H9 (cell line): ENCODE measurements at places on chromosomes 12 and 14. TPM values are rescaled to one million over a fixed set of nuclear protein-coding genes. Genes with fewer than 3 reads are reported as not detected.

GRCh38 chr12:113016796-113017195, 38.5 kb downstream of the OAS2 start:
- H3K4me1 ChIP-seq = no peaks in the 10 kb centered on the region
- peaks cover under 1% of the 10 kb centered on the region; the same call in 1 of the 2 replicates for H3K36me3 ChIP-seq
- no peak overlapping the region for H3K4me3 ChIP-seq
- no peaks in the 10 kb centered on the region for H3K27me3 ChIP-seq

GRCh38 chr12:104285740-104286515, 17.6 kb upstream of the EID3 start:
- no peaks in the 10 kb centered on the region for H3K27me3 ChIP-seq
- H3K27ac ChIP-seq = no peak overlapping the region
- peaks cover 3% of the 10 kb centered on the region; the same call in 1 of the 2 replicates for H3K36me3 ChIP-seq
- no peak for DNase-seq
- H3K4me3 ChIP-seq = no peak overlapping the region
- peaks cover 8% of the 10 kb centered on the region; the same call in 1 of the 2 replicates for H3K4me1 ChIP-seq

- no peaks in the 10 kb centered on the region for H3K4me1 ChIP-seq
- no peaks in the 10 kb centered on the region for H3K27me3 ChIP-seq
- no peak overlapping the region for H3K27ac ChIP-seq
- no peak for DNase-seq
- H3K4me3 ChIP-seq = no peak overlapping the region
Observed at GRCh38 chr14:38727731-38728130, 375.3 kb downstream of the SEC23A start.

DNA sequence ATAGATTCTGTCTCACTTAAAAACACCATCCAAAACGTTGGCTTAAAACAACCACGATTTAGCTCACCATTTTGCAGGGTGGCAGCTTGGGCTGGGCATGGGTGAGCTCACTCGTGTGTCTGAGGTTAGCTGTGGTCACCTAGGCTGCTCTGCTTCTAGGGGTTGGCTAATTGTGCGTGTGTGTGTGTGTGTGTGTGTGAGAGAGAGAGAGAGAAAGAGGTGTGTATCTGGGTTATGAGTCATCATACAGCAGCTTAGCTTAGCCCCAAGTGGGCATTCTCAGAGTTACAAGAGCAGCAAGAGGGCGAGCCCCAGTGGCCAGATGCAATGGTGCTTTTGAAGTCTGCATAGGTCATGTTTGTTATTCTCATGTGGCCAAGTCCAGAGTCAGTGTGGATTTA, 6.0 kb downstream of the FBXW8 start:
- H3K36me3 ChIP-seq = peaks cover 2% of the 10 kb centered on the region; the same call in 1 of the 3 replicates
- no peak for DNase-seq
- no peaks in the 10 kb centered on the region for H3K4me1 ChIP-seq

TAS2R42 gene
- total RNA-seq = not detected in 2 replicates

DNA sequence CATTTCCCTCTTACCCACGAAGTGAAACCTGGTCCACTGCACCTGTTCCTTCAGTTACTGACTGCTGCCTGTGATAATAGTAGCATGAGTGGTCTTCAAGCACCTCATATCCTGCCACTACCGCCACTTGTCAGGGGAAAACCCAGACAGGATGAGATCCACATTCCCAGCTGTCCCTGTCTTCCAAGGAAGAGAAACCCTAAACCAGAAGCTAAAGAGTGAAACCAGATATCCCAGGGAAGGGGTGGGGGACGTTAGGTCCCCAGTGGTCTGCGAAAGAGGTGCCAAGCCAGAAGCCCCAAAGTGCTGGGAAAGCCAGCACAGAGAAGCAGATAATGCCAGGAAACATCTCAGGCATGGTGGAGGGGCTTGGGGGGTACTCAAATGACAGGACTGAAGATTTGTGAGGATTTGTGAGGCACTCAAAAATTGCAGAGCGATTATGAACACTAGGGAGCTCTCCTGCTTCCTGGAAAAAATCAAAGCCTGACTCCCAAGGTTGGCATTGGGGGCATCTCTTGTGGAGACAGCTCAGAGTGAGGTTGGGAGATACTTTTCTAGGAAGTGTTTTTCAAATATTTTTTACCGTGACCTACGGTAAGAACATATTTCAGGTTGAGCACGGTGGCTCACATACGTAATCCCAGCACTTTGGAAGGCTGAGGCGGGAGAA, 77.9 kb downstream of the TMEM30B start:
- no peak overlapping the region for H3K4me3 ChIP-seq
- peaks cover 5% of the 10 kb centered on the region; the same call in 1 of the 2 replicates for H3K4me1 ChIP-seq
- no peaks in the 10 kb centered on the region for H3K27me3 ChIP-seq
- H3K36me3 ChIP-seq = no peaks in the 10 kb centered on the region
- peak; percentile 32 for DNase-seq
- no peak overlapping the region for H3K27ac ChIP-seq

DNA sequence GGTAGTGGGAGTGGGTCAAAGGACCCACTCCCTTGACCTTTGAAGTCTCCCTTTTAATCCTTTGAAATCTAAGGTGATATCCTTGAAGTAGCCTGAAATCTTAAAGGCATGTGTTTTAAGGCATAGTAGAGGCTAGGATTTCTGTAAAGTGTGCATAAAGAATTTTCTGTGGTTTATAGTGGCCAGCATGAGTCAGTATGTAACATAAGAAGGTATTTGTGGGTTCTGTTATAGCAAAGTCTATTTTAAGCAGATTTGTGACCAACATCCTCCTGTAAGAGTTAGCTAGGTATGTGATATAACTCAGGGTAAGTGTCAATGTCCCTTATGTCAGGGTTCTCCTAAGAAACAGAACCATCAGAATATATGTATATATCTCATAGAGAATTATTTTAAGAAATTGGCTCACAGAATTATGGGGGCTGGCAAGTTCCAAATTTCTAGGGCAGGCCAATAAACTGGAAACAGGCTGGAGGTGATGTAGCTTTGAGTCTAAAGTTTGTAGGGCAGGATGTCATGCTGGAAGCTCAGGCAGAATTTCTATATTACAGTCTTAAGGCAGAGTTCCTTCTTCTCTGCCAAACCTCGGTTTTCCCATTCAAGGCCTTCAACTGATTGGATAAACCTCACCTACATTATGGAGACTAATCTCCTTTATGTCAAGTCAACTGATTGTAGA, 18.7 kb upstream of the EPYC start:
- no peak overlapping the region for H3K27ac ChIP-seq
- no peaks in the 10 kb centered on the region for H3K4me1 ChIP-seq
- H3K4me3 ChIP-seq = no peak overlapping the region
- no peaks in the 10 kb centered on the region for H3K36me3 ChIP-seq
- no peaks in the 10 kb centered on the region for H3K27me3 ChIP-seq

EXOC5 gene
- total RNA-seq = 92.9 and 97.4 TPM in 2 replicates

DNA sequence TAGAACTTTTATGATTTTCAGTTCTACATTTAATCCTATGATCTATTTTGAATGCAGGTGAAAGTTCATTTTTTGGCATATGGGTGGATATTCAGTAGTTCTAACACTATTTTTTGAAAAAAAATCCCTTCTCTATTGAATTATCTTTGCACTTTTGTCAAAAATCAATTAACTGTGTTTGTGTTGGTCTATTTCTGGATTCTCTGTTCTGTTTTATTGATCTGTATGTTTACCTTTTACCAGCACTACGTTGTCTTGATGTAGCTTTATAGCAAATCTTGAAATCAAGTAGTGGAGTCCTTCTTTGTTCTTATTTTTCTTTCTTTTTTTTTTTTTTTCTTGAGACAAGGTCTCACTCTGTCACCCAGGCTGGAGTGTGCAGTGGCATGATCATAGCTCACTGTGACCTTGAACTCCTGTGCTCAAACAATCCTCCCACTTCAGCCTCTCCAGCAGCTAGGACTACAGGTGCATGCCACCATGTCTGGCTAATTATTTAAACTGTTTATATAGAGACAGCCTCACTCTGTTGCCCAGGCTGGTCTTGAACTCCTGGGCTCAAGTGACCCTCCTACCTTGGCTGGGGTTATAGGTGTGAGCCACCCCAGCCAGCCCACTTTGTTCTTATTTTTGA, 31.9 kb downstream of the SLC39A9 start:
- DNase-seq = no peak
- no peaks in the 10 kb centered on the region for H3K27me3 ChIP-seq
- no peaks in the 10 kb centered on the region for H3K4me1 ChIP-seq

GRCh38 chr12:5650829-5651461, 219.0 kb downstream of the NTF3 start:
- peaks cover 3% of the 10 kb centered on the region; the same call in 1 of the 2 replicates for H3K4me1 ChIP-seq
- no peaks in the 10 kb centered on the region for H3K36me3 ChIP-seq
- H3K4me3 ChIP-seq = no peak overlapping the region
- H3K27me3 ChIP-seq = no peaks in the 10 kb centered on the region
- no peak for DNase-seq

OR6C2 gene
- not detected in 2 replicates for total RNA-seq

DNA sequence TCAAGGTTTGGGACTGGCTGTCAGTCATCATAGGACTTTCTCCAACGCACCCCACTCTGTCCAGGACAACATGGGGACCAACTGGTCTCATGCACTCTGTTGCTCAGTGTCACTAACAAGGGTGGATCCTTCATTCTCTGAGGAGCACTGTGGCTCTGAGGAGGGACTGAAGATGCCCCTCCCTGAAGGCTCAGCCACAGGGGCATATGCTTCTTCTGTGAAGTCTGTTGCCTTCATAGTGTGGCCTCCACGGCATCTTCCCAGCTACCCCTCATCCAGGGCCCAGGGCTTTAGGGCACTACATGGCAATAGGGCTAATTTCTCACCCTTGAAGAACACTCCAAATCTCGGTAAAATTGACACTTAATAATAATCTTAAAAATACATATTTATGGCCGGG, 14.3 kb upstream of the IFI27L2 start:
- no peaks in the 10 kb centered on the region for H3K27me3 ChIP-seq
- H3K4me1 ChIP-seq = peaks cover 4% of the 10 kb centered on the region; the same call in 1 of the 2 replicates
- H3K4me3 ChIP-seq = no peak overlapping the region
- no peaks in the 10 kb centered on the region for H3K36me3 ChIP-seq

OLR1 gene
- total RNA-seq = not detected in 2 replicates

DNA sequence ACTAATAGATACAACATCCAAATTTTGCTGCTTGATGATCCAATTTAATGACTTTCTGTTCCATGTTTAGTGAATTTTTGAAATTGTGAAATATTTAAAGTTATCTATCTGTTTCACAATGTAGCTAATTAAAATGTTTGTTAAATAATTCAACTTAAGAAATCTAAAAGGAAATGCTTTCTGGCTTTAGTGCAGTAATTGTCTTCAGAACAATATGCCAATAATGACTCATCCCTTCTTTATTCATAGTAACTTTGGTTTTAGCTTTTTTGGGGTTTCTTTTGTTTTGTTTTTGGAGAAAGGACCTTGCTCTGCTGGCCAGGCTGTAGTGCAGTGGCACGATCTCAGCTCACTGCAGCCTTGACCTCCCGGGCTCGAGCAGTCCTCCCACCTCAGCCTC, 479.2 kb upstream of the RGS6 start:
- no peak for DNase-seq
- no peak overlapping the region for H3K4me3 ChIP-seq
- peaks cover 5% of the 10 kb centered on the region for H3K36me3 ChIP-seq
- H3K27ac ChIP-seq = no peak overlapping the region
- no peaks in the 10 kb centered on the region for H3K4me1 ChIP-seq

KCNH3 gene
- total RNA-seq = 0.26 and 0.39 TPM in 2 replicates

GRCh38 chr14:23564181-23564812, 3.3 kb downstream of the AP1G2 start:
- no peak for DNase-seq
- peak overlapping the region; percentile 6; the same call in 1 of the 2 replicates for H3K4me3 ChIP-seq
- no peak overlapping the region for H3K27ac ChIP-seq
- peaks cover 62% of the 10 kb centered on the region for H3K36me3 ChIP-seq
- no peaks in the 10 kb centered on the region for H3K27me3 ChIP-seq

GRCh38 chr12:42585841-42586216, 3.7 kb downstream of the PRICKLE1 start:
- no peak for DNase-seq
- peaks cover 12% of the 10 kb centered on the region; the same call in 1 of the 2 replicates for H3K27me3 ChIP-seq
- no peak overlapping the region for H3K4me3 ChIP-seq

DNA sequence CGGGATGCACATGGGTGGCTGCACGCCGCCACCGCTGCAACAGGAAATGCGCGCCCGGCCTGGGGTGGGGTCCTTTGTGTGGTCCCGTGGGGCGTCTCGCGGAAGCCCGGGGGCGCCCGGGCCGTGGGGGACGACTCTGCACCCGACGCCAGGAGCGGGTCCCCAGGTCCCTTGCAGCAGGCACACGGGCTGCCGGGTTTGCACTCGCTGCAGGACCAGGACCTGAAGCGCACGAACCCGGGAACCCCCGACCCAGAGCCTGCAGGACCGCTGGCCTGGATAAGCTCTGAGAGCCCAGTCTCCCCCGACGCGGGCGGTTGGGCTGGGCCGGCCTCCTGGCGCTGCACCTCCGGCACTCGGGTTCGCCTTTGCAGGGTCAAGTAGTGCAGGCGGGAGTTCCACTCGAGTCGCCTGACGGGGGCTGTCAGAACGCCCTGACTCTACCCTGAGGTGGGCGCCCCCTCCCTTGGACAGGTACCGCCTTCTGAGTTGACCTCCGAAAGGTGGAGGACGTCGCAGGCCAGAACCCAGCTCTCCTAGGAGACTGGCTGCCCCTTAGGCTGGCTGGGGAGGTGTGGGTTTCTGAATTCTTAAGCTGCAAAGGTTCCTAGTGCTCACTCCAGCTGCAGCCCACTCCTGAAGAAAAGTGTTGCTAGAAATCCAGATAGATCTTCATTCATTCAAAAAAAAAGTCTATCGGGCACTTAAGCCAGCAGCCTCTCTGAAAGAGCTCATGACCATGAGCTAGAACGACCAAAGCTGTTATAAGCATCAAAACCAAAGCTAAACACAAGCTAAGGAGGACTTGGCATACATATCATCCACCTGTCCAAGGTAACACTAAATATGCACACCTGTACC, 68.0 kb downstream of the RNF34 start:
- H3K27me3 ChIP-seq = no peaks in the 10 kb centered on the region
- DNase-seq = peak; percentile 81
- H3K4me3 ChIP-seq = peak overlapping the region; percentile 69; the same call in 2 of the 3 replicates
- peaks cover 3% of the 10 kb centered on the region; the same call in 2 of the 3 replicates for H3K36me3 ChIP-seq
- H3K27ac ChIP-seq = no peak overlapping the region

DNA sequence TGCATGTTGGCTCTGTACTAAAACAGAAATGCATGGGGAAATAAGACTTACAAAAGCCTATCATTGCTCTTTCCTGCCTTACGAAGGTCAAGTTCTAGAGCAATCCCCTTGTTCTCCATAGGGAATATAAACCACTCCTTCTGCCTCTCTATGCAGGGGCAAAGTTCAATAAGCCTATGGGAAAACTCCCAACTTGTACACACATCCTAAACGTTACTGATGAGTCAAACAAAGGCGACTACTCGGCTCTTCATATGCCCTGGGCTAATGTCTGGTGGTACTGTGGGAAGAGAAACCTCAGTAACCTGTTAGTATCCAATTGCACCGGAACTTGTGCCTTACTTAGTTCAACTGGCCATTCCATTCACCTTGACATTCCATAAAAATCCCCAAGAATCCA, 32.7 kb downstream of the PRMT8 start:
- no peaks in the 10 kb centered on the region for H3K36me3 ChIP-seq
- no peak overlapping the region for H3K4me3 ChIP-seq
- no peaks in the 10 kb centered on the region for H3K27me3 ChIP-seq
- no peak overlapping the region for H3K27ac ChIP-seq
- H3K4me1 ChIP-seq = peaks cover 5% of the 10 kb centered on the region

- no peak for DNase-seq
- no peaks in the 10 kb centered on the region for H3K27me3 ChIP-seq
- no peaks in the 10 kb centered on the region for H3K4me1 ChIP-seq
- H3K27ac ChIP-seq = no peak overlapping the region
Observed at GRCh38 chr12:50453872-50454271, 50.9 kb upstream of the DIP2B start.
